Fibroblast of the conjunctiva (primary cell): ENCODE measurements at places on chromosomes 4 and X.
A peak's percentile ranks its signal among the peaks of the same experiment; 100 is the strongest.

DNA sequence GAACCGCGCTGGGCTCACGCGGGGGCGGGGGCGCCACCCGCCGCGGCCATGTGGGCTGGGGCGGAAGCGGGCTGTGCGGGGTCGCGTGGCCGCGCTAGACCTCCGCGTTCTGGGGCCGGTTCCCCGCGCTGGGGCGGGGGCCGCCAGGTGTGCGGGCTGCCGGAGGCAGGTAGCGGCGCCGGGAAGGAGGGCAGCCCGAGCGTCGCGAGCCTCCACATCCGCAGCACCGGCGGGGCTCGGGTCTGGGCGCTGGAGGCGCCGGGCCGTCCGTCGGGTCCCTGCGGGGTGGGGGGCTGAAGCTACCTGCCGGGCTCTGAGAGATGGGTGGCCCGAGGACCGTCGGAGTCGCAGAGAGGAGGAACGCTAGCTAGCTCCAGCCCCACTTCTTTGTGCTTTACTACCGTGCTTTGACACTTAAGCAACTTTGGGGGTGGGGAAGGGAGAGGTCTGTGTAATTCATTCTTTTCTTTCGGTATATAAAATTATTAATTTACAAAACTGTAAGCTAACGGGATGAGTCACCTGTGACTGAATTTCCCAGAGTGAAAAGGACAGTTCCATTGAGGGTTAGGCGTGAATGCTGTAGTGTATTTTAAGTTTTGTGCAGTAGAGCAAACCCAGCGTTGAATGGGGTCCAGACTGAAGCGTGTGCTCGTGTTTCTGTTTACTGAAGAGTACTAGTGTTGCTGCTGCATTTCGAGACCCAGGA, 689 bp downstream of the METAP1 start:
- no peak for DNase-seq

GRCh38 chr4:77044461-77045150, 31.2 kb downstream of the CCNI start:
- DNase-seq = peak; percentile 55

DNA sequence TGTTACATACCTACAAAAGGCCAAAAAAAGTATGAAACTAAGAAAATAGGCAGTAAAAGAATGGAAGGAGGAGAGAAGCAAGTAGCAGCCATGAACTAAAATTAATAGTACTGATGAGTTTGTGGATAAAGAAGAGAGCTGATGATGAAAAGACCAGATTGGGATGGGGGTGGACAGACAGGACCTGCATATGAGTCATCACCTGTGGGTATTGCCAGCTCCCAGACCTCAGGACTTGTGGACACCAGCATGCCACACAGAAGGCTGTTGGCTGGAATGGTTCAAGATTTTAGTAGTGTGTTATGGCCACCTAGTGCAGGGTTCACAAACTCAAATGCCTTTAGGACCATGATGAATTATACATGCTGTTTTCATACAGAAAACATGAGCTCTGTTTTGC, 58.9 kb downstream of the ARX start:
- no peak for DNase-seq

- DNase-seq = no peak
Observed at GRCh38 chr4:19728773-19729172, 522.9 kb upstream of the SLIT2 start.

DNA sequence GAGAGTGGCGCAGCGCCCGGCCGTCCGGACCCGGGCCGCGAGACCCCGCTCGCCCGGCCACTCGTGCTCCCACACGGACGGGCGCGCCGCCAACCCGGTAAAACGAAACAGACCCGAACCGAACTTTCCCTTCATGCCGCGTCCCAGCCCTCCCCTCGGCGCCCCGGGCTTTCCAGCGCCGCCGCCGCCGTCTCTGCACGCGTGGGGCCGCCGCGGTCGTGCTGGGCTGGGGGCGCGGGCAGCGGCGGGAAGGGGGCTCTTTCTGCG, 222 bp downstream of the SMAD1 start:
- DNase-seq = no peak

GRCh38 chr4:85879518-85879917, 404.6 kb downstream of the ARHGAP24 start:
- DNase-seq = no peak

GRCh38 chr4:11338956-11339782, 89.5 kb downstream of the HS3ST1 start:
- DNase-seq = no peak

- DNase-seq = no peak
Observed at GRCh38 chr4:119715490-119716445, 87.2 kb upstream of the PDE5A start.

- DNase-seq = no peak
Observed at GRCh38 chr4:141283563-141283962, 62.9 kb downstream of the ZNF330 start.

GRCh38 chr4:188178806-188179205, 39.6 kb downstream of the TRIML1 start:
- no peak for DNase-seq

GRCh38 chrX:30893206-30893605, 4.2 kb upstream of the TAB3 start:
- DNase-seq = no peak

- no peak for DNase-seq
Observed at GRCh38 chr4:94208266-94208665, 601 bp downstream of the SMARCAD1 start.

GRCh38 chrX:109793191-109793590, 60.1 kb upstream of the ACSL4 start:
- DNase-seq = no peak

DNA sequence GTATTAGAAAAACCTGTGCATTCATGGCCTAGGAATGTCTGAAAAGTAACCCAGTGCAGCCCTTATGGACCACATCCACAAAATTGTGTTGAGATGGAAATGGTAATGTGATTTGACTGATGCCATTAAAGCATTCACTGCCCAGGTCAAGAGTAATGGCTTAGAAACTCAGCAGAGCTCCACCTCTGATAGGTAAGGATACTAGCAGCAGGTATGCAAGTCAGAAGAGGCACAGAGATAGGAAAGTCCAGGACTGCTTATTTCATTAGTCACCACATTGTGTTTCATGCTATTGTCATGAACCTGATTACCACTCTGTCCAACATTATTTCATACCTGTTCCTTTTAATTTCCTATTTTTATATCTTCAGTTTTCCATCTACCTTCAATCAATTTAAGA, 2042.2 kb downstream of the ARAP2 start:
- no peak for DNase-seq

- no peak for DNase-seq
Observed at GRCh38 chrX:52265713-52266112, 81.0 kb downstream of the MAGED4 start.

DNA sequence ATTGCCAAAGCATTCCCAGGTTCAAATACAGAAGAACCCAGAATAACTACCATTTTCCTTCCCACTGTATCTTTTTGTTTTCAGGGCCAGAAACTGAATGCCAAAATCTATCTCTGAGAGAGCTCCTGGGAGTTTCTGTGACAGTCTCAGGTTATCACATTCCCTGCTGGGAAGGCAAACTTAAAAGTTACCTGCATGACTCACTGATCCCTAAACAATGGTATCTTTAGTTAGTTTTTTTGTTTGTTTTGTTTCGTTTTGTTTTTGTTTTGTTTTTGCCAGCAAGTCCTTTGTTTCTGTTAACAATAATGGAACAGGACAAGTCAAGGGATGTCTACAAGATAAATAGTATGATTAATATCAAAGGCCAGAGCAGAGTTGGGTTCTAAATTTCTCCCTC, 34.3 kb downstream of the PAPSS1 start:
- DNase-seq = no peak

DNA sequence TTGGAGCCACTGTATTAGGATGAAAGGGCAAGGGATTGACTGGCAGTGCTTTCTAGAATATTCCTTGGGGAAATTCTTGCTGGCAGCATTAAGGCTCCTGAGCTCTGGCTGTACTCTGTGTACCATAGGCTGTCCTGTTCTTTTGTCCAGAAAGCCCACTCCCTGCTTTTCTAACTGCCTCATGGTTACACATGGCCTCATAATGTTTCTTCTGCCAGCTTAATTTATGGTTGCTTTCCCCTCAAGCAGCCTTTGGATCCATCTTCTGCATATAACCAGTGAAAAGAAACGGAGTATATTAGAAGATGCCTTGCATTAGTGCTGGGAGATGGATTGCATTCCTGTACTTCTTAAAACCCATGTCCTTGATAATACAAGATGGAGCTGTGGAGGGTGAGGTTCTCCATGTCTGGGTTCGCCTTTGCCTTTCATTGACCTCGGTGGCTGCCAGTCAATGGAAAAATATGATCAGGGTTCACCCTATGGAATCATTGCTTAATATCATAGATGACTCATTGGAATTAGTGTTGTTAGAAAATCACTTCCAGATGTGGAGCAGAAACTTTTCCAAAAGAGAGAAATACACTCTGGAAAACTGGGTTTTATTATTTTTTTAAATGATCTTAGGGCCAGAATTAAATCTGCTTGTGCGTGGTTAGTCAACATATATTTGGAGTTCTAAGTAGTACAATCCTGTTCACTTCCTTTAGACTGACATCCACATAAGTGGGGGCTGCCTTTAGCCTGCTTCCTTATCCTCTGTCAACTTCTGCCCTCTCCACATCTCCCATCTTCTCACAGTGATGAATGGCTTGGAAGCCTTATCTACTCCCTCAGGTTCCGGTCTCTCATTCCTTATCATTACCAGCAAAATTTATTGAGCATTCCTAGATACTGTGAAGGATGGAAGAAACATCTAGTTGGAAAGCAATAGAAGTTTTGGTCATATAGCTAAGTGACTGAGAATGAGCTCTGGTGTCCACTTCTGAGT, 24.9 kb downstream of the DOCK11 start:
- DNase-seq = peak; percentile 78

DNA sequence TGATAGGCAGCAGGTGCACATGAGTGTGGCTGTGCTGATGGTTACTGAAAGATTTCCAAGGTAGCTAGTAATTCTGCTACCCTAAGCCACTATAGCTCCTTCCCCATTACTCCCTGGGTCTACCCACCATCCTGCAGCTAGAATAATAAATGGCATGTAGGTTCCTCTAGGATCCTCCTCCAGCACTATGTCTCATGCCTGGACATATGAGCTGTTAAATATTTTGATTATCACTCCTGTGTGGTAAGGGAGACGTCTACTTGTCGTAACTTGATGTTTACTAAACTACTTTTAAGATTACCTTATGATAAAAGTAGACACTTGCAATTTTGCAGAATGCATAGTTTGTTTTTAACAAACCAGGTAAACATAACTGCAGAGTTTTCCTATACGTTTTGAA, 35.5 kb downstream of the TET2 start:
- DNase-seq = no peak

DNA sequence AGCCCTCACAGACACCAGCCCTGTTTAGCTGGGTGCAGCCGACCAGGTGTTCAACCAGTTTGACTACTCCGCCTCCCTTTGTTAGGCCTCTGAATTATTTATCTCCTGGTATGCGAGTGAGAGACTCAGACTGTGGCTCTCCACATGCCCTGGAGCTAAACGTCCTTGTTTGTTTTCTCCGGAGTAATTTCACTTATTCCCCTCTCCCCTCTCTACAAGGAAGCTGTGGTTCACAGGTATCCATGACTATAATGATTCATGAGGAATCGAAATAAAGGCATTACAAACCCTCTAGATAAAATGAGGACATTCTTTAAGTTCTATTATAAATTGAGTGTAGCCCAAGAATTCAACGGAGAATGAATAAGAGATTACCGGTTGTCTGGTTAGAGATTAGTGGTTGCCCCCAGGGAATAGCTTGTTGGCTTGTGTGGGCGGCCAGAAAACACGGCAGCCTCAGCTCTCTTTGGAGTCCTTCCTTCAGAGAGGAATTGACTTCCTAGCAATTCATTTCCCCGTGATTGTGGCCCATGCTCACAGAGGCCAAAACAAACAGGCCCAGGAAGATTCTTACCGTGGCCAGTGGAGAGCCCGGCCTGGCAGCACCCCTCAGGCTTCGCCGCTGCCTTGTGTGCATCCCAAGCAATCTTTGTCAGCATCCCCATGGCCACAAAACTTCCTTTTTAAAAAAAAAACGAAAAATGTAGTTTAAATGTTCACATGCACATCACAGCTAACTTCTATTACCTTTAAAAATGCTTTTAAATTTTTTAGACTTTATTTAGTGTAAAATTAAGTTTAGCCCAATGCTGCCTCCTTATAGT, 60.2 kb upstream of the CBR4 start:
- peak; percentile 88 for DNase-seq

- DNase-seq = no peak
Observed at GRCh38 chr4:7462509-7462971, 27.8 kb upstream of the PSAPL1 start.

DNA sequence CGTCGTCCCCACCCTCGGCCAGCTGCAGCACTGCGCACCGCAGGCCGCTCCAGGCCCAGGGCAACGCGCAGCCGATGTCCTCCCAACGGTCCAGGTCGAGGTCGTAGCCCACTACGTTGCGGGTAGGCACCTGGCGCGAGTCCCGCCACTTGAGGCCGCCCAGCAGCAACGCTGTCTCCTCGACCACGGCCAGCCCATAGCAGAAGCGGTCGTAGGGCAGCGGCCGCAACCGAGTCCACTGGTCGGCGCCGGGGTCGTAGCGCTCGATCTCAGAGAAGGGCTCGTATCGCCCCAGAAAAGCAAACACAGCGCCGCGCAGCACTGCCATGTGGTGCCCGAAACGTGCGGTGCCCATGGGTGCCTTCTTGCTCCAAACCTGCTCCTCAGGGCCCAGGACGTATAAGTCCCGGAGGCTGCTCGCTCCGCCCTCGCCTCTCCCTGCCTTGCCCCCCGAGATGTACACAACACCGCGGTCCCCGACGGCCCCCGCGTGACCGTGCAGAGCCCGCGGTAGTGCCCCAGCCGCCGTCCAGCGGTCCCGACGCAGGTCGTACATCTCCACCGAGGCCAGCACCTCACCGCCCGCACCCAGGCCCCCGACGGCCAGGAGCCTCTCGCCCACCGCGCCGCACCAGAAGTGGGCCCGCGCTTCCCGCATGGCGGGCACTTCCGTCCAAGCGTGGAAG, 2.1 kb downstream of the KLHL34 start:
- DNase-seq = no peak

DNA sequence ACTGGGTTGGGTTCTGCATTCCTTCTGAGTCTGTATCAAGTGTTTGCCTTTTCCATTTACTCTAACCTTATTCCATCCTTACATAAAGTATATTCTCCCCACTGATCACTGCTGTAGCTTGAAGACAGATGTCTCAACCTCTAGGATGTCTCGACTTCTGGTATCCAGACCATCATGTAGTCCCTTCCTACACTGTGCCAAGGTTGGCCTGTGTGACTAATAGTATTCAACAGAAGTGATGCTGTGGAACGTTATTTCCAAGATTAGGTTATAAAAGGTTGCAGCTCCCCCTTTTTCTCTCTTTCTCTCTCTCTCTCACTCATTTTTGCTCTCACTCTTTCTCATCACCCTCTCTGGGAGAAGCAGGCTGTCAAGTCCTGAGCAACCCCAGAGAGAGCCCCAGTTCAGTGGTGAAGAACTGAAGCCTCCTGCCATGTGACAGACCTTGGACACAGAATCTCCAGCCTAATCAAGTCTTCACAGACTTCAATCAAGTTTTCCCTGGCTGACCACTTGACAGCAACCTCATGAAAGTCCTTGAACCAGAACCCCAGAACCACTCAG, 75.4 kb downstream of the PRDM5 start:
- DNase-seq = no peak

- no peak for DNase-seq
Observed at GRCh38 chr4:54104907-54105306, 4.9 kb downstream of the GSX2 start.

GRCh38 chr4:3502941-3503936, 29.0 kb downstream of the LRPAP1 start:
- DNase-seq = no peak
